CD4-positive, alpha-beta memory T cell (primary cell): ENCODE measurements at places on chromosomes 13 and 19.

GRCh38 chr19:46179076-46179759 is 31.2 kb downstream of the IGFL2 start:
- DNase-seq = no peak

DNA sequence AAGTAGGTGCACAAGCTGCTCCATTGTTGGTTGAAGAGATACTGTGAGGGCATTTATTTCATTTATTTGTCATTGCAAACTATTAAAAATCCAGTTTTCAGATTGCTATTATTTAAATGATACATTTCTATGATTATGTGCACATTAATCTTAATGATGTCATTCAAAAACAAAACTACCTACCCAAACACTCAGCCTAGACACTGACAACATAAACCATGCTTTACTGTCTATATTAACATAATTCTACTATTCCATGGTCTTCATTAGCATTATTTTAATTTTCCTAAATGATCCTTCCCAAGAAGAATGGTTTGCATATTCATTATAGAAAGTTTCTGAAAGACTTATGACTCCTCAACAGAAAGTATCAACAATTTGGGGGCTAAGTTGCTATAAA is 813.0 kb upstream of the SLITRK5 start:
- no peak for DNase-seq

DNA sequence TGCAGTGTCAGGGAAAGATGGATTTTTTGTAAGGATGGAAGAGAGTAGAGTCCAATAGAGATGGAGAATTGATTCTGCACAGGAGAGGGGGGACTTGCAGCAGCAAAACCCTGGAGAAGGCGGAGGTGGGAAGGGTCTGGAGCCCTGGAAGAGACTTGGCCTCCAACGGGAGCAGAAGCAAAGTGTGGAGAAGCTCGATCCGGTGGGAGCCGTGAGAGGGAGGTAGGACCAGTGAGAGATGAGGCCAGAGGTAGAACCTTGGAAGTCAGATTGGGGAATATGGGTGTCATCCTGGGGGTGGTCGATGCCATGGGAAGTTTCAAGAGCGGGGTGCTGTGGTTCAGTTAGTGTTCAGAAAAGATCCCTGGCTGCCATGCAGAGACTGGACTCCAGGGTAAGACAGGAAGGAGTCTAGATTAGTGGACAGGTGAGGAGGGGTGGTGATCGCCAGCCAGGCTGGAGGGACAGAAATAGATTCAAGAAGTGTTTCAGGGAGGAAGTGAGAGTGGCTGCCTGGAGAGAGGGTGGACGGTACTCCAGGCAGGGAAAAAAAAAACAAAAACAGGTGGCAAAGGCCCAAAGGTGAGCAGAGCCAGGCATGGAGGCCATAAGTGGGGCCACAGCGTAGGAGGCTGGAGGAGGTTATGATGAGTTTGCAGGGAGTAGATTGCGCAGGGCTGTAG is 2.6 kb downstream of the PPP5C start:
- no peak for DNase-seq

GRCh38 chr13:50320271-50320862 is 305.1 kb downstream of the KCNRG start:
- DNase-seq = no peak

GRCh38 chr13:111912453-111912866 is 154.5 kb upstream of the SOX1 start:
- no peak for DNase-seq

DNA sequence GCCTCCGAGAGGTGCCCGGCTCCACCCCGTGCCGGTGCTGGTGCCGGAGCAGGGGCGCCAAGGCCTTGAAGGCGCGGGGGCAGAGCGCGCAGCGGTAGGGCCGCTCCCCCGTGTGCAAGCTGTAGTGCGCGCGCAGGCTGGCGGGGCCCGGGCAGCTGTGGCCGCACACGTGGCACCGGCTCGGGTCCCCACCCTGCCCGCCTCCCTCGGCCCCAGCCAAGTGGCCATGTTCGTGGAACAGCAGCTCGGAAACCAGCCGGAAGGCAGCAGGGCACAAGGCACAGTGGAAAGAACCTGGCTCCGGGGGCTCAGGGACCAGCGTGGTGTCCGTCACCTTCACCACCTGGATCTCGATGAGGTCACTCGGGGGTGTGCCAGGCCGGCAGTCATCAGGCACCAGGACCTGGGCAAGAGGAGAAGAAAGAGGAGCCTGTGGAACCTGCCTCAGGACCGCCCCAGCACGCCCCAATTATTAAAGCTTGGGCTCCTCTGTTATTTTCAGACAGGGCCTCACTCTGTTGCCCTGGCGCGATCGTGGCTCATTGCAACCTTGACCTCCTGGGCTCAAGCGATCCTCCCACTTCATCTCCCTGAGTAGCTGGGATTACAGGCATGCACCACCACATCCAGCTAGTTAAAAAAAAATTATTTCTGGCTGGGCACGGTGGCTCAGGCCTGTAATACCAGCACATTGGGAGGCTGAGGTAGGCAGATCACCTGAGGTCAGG is 2.0 kb downstream of the ZNF784 start:
- no peak for DNase-seq

GRCh38 chr19:48907671-48908070 is 7.6 kb downstream of the NUCB1 start:
- no peak for DNase-seq

- no peak for DNase-seq
Measured at GRCh38 chr19:11971041-11971440, 6.2 kb downstream of the ZNF763 start.

DNA sequence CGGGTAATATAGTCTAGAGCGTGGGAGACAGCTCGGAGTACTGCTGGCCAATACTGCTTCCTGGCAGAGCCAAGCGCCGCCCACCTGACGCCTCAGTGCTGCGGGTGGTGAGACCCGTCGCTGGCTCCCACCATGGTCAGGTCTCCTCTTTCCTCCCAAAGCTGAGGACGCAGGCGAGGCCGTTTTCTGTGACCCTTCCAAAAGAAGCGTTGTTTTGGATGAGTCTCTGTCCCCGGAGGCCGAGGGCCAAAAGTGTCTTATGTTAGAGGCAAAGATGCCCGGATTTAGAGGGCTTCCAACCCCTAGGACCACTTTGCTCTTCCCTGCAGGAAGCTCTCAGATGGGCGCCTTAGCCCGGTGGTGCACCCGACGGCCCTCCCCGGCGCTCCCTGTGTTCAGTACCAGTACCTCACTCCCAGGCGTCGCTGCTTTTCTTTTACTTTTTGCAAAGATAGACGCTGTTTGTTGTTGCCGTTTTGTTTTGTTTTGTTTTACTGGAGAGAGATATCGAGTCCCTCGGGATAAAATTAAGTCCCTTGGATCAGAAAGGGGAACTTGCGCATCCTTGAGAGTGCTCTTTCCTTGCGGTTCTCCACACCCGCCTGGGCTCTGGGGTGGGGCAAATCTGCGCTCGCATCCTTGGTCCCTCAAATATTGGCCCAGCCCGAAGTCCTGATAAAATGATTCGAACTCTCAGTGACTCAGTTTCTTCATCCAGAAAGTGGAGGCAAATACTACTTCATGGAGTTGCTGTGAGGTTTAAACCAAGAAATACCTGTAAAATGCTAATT is 7.0 kb downstream of the PDX1 start:
- DNase-seq = no peak

GRCh38 chr19:53518716-53519115 is 19.2 kb upstream of the ZNF331 start:
- DNase-seq = no peak

DNA sequence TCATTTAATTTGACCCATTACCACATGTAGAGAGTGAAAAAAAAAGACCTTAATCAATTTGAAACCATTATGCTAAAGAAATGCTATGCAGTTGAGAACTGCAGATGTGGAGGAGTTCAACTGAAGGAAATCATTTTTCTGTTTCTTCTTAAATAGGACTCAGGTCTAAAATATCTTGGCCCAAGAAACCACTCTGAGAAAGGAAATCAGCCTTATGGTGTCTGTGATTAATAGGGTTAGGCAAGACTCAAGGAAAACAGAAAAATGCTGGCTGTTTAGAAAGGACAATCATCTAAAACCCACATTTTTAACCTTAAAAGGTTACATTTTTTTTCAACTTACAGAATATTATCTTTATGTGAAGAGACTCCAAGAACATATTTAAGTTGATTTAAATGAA is 1.9 kb upstream of the SLITRK1 start:
- no peak for DNase-seq

GRCh38 chr13:74444161-74444571 is 310.0 kb upstream of the KLF12 start:
- no peak for DNase-seq

DNA sequence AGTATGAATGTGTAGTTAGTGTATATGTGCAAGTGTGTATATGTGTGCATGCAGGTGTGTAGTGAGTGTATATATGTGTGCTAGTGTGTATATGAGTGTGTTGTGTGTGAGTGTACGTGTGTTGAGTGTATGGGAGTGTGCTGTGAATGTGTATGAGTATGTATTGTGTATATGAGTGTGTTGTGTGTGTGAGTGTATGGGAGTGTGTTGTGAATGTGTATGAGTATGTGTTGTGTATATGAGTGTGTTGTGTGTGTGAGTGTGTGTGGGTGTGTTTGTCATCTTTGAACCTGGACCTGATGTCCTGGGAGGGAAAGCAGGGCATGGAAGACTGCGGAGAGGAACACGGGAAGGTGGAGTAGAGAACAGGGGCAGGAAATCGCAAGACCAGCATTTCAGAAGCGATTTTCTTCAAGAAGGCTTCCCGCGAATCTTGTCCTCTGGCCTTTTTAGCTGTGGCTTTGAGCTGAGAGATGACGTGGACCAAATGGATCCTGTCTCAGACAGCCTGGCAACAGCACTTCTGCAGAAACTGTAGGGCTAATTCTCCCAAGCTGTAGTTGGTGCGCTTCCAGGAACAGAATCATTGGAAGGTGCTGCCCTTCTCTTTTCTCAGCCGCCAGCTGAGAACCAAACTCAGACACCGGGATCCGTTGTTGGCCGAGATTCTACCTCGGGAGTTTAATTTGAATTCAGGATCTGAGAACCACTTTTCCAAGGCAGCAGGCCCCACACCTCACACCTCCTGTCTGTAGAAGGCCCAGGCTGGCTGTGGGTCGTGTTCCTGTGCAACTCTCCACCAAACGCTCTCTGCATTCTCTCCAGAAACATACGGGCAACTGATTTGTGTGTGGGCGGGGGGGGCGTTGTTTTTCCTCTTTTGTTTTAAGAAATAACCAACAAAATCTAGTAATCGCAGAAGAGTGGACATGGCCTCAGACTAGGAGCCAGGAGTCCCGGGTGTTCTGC is 94.7 kb upstream of the RAP2A start:
- no peak for DNase-seq

DNA sequence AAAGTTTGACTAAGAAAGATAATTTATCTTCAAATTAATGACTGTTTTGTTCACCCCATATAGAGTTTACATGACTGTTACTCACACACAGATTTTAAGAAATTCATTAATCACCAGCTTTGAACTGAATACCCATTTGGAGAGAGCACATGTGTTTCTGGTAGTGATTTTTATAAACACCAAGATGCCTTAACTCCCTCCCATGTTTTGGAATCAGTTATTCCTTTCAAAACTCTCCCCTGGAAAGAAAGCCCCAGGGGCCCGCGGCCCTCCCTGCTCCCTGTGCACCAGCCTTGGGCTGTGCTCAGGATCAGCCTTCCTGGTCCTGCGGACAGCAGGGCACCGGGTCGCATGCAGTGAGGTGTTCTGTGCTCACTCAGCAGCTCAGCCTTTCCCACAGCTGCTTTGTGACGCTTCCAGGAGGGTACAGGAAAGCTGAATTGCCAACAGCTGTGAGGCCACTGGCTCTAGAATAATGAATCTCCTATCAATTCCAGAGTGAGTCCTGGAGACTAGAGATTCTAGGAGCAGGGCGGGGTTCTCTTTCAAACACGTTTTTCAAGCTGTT is 483.2 kb downstream of the EFNB2 start:
- DNase-seq = no peak
